ENCODE measurements at places on chromosomes 16 and 17.

- no peak for DNase-seq
Measured at GRCh38 chr17:8869114-8869815, 1.8 kb upstream of the PIK3R6 start.

DNA sequence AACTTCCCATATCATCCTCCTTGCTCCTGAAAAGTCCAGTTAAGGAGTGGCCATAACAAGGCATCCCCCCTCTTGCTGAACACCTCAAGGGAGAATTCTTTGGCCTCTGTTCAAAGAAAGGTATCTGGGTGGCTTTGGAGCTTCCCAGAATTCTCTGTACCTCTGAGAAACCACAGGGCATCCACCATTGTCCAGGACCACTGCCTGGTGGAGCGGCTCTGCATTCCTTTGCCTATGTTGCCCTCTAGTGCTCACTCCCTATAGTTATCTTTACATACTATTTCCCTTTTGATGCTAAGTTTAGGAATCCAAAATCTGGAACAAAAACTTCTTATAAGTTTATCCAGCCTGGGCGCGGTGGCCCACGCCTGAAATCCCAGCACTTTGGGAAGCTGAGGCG lies 30.3 kb downstream of the CHD9NB start:
- peak; percentile 5 for DNase-seq

GRCh38 chr17:69606142-69606800 lies 191.8 kb downstream of the MAP2K6 start:
- DNase-seq = no peak

- DNase-seq = no peak
Measured at GRCh38 chr16:84360170-84360569, 8.2 kb upstream of the ATP2C2 start.

DNA sequence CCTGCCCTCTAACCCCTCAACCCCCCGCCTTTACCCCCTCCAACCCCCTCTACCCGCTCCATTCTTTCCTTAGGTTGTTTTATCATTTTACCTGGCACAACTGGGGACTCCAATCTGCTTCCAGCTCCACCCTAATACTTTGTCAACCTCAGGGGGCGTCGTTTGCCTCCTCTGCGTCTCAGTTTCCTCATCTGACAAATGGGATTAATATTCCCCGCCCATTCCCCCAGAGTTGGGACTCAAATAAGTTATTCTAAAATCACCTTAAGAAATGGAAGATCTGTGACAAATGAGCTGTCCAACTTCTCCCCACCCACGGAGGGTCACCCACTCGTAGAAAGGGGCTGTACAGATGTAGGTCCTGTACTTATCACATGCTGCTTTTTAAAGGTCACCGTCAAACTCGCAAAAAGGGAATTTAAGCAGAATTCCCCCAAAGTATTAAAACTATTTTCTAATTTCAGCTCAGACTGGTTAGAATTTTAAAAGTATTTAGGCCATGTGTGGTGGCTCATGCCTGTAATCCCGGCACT lies 40.6 kb upstream of the CPNE2 start:
- DNase-seq = no peak

DNA sequence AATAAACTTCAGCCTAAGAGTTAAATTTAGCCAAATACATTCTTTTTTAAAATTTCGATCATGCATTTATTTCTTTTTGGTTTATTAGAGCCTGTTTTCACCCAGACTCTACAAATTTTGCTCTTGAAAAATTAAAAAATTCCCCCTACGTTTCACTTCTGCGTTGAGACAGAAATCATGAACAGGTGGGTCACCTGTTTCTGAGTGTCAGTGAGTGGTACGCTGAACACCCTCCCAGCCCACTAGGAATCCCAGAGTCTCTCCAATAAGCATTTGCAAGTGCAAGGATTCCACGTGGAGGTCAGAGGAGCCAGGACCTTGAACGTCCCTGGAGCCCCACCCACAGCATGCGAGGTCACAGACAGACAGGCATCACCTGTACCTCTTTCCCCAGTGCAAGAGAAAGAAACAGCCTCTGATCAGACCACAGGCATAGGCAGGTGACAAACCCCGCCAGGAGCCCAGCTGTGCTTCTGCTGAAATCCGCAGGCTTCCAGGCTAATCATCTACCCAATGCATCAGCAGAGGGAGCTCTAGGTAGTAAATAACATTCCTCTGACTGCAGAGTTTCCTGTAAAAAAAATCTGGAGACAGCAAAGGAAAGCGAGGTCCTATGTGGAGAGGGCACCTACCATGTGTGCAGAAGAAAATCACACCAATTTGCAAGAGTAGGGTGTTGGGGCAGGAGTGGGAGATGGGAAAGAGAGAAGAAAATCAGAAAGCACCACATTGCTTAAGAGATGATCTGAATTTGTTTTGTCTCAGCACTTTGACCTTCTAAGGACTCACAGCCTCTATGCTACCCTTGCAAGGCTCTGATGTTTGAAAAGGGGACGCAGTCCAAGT lies 5.9 kb upstream of the XYLT1 start:
- DNase-seq = no peak

GRCh38 chr16:77500934-77501664 lies 66.3 kb upstream of the ADAMTS18 start:
- no peak for DNase-seq

GRCh38 chr17:82696916-82697807 lies 1.3 kb downstream of the RAB40B start:
- no peak for DNase-seq

DNA sequence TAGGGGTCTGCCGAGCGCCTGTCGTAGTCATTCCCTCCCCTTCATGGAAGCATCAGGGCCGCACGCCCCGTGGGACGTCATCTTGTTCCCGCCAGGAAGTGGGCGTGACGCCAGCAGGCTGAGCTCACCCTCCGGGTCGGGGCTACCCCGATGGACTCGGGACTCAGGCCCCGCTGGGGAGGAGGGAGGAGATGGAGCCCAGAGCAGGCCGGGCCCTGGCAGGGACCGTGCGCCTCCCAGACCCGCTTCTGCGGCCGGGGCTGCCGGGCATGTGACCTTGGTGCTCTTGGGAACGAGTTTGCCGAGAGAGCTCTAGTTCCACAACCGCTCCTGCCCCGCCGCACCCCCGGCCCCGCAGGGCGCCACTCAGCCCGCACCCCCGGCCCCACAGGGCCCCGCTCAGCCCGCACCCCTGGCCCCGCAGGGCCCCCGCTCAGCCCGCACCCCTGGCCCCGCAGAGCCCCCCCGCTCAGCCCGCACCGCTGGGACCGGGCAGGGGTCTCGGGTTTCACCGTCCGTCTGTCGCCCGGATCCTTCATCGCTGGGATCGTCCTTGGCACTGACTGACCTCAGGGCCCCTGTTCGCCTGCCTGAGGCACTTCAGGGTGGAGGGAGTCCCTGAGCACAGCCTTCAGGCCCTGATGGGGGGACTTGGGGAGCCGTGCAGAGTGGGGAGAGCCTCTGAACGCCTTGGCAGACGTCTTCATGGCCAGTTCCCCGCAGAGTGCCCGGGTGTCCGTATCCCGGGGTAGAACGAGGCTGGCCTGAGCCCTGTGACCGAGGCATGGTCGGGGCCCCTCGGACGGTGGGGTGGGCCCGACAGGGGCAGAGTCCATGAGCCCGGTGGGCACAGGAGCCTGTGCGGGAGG lies 5.8 kb downstream of the CACNA1H start:
- no peak for DNase-seq

DNA sequence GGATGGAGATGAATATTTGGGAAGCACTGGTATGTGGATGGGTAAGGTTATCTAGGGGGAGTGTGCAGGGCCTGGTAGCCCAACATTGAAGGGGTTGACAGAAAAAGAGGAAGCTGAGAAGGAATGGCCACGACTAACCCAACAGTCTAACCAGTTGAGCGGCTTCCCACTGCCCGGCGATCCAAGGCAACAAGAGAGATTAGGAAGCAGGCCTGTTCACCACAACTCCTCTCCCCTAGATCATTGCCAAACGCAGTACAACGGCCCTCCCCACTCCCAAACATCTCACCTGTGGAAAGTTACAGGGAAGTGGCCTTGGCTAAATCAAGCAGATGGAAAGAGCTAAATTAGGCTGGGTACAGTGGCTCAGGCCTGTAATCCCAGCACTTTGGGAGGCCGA lies 11.2 kb upstream of the RANGRF start:
- no peak for DNase-seq

DNA sequence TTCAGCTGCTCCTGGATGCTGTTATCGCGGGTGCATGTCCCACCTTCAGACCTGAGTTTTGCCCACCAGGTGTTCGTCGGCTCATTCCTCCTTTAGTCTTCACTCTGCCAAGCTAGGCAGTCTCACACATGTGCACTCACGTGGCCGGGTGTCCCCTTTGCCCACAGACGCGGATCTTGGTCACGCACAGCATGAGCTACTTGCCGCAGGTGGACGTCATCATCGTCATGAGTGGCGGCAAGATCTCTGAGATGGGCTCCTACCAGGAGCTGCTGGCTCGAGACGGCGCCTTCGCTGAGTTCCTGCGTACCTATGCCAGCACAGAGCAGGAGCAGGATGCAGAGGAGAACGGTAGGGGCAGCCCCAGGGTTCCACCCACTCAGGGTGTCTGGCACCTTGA lies 133.1 kb downstream of the ABCC6 start:
- DNase-seq = no peak

DNA sequence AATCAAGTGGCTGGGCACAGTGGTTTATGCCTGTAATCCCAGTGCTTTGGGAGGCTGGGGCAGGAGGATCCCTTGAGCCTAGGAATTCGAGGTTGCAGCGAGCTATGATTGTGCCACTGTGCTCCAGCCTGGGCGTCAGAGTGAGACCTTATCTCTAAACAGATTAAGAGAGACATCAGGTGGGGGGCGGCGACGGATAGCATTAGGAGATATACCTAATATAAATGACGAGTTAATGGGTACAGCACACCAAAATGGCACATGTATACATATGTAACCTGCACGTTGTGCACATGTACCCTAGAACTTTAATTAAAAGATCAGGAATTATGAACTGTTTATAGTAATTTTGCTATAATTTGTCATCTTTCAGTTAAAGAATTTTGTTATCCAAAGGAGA lies 10.3 kb downstream of the RAD51C start:
- no peak for DNase-seq

DNA sequence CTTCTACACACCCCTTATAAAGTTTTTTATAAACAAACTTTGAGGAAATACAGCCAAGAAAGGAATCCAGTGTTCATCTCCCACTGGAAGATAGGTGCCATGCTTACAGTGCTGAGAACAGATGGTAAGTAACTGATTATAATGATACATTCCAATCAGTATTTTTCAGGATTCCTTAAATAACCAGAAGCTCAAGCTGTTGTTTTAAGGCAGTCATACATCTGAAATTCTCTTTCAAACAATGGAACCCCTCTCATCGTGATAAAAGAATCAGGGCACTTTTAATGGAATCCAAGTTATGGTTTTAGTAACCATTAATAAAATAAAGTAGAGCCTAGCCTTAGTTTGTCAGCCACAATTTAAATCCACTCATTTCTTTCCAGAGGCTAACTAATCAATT lies 56.1 kb upstream of the STAC2 start:
- no peak for DNase-seq

Measured in hypothalamus (tissue), 51 donors.